Activated T-cell treated with anti-CD3 and anti-CD28 coated beads for 48 hours (primary cell): ENCODE measurements at places on chromosomes 16 and 17.
A peak's percentile ranks its signal among the peaks of the same experiment; 100 is the strongest.

DNA sequence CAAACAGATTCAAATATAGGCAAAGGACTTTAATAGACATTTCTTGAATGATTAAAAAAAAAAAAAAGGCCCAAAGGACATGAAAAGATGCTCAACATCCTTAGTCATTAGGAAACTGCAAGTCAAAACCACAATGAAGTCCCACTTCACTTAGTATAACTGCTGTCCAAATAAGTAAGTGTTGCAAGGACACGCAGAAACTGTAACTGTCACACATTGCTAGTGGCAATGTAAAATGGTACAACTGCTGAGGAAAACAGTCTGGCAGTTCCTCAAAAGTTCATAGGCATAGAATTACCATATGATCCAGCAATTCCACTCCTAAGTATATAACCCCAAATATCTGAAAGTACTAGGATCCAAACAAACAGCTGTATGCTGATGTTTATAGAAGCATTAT is 112.7 kb downstream of the BRIP1 start:
- no peak for DNase-seq

- DNase-seq = no peak
These were observed 2.0 kb downstream of the WSB1 start for GRCh38 chr17:27295945-27296344.

- no peak for DNase-seq
These were observed 15.4 kb downstream of the ARL2BP start for GRCh38 chr16:57260294-57260929.

DNA sequence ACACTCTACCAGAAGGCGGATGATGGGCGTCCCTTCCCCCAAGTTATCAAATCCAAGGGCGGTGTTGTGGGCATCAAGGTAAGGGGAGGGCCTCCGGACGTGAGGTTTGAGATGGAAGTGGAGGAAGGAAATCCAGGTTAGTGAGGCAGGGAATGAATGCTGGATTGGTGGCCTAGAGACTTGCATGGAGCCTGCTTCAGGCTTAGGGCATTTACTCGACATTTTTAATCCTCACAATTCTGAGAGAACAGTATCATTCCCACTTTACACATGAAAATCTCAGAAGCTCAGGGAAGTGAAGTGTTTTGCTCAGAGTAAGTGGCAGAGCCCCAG is 2.0 kb downstream of the ALDOA start:
- no peak for DNase-seq

DNA sequence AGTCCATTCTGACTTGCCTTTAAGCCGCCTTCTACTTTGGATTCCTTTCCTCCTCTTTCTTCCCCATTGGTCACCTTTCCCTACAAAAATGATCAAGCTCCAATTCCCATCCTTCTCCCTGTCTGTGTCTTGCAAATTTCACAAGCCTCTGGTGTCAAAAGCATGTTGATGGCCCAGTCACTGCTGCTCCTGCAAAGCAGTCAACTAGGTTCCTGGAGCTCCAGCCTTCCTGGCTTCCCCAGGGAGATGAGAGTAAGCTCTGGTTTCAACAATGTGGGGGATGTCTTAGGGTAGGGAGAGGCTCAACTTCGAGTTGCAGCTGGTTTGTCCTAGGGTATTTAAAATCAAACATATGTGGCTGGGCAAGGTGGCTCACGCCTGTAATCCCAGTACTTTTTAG is 36.1 kb upstream of the HELZ start:
- no peak for DNase-seq

- DNase-seq = no peak
These were observed 192.4 kb downstream of the SEC14L1 start for GRCh38 chr17:77332981-77333685.

- DNase-seq = no peak
These were observed 13.3 kb downstream of the TBKBP1 start for GRCh38 chr17:47707056-47707804.

- peak; percentile 37 for DNase-seq
These were observed 57.7 kb downstream of the CMC2 start for GRCh38 chr16:80948886-80949493.

DNA sequence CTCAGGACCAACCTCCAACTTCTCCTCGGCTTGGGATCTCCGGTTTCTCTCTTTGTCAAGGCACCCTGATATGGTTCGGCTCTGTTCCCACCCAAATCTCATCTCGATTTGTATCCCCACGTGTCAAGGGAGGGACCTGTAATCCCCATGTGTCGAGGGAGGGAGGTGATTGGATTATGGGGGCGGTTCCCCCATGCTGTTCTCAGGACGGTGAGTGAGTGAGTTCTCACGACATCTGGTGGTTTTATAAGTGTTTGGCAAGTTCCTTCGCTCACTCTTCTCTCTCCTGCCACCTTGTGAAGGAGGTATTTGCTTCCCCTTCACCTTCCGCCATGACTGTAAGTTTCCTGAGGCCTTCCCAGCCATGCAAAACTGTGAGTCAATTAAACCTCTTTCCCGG is 117.9 kb downstream of the SEC14L1 start:
- no peak for DNase-seq

DNA sequence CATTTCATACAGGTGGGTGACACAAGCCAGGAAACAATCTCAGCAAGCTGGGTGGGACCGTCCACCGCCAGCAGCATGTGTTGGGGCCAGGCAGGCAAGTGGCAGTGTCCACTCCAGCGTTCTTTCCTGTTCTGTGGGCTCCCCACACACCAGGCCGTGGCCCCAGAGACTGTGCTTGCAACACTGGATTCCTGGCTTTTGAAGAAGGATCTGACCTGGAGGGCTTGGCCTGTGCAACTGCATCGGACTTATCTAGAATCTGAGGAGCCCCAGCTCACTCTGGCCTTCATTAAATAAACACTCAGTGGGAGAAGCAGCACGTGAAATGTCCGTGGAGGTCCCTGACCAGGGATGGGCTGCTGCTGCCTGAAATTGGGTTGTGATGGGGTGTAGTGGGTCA is 3.2 kb downstream of the KSR1 start:
- no peak for DNase-seq

DNA sequence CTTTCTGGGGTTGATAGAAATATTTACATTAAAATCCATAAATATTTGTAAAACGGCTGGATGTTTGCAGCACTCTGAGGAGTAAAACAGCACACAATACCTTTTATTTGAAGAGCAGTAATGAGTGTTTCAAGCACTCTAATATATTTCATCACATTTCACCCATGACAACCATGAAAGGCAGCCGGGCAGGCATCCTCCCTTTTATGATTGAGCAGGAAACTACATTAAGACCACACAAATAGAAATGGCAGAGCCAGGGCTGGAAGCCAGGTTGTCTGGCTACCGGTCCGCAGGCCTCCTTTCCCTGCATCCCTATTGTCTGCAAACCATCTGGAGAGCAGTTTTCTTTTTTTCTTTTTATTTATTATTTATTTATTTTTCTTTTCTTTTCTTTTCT is 23.1 kb upstream of the GPRC5C start:
- no peak for DNase-seq

DNA sequence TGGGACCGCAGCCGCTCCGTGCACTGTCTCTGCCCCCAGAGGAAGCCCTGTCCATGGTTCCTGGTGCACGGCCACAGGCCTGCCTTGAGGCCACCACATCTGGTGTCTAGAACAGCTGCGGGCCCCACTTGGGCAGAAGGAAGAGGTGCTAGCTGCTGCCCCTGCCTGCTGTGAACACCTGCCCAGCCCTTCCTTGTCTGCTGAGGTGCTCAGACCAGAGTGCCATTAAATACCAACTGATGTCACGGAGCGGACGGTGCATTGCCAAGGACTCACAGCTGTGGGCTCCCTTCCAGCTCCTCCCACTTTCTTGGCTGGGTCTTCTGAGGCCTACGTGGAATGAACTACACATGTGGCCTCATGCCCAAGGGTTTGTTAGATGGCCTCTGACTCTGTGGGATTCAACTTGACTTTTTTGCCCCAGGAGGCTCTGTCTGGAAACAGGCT is 146.1 kb downstream of the RAB11FIP4 start:
- no peak for DNase-seq

DNA sequence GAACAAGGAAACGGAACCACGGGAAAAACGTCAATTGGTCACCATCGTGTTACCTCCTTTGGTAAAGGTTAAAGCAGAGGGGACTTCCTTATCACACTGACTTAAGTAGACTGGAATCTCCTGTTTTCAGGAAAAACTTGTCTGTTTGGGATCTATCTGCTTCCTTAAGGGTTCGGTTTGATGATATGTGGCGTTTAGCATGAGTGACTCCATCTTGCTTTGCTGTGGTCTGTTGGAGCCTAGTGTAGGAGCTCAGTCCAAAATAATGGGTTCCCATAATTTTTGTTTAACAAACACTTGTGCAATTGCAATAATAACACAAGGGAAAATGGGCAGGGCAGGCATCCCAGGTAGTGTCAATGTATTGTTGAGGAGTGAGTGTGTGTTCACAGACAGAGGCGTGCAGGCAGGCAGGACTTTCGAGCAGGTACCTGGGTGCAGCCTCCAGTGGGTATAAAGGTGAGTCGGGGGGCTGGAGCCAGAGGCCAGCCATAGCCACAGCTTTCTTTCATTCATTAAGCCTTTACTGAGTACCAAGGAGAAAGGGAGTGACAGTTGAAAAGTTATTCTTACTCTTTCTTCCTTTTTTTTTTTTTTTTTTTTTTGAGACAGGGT is 4.3 kb upstream of the ENGASE start:
- DNase-seq = no peak

DNA sequence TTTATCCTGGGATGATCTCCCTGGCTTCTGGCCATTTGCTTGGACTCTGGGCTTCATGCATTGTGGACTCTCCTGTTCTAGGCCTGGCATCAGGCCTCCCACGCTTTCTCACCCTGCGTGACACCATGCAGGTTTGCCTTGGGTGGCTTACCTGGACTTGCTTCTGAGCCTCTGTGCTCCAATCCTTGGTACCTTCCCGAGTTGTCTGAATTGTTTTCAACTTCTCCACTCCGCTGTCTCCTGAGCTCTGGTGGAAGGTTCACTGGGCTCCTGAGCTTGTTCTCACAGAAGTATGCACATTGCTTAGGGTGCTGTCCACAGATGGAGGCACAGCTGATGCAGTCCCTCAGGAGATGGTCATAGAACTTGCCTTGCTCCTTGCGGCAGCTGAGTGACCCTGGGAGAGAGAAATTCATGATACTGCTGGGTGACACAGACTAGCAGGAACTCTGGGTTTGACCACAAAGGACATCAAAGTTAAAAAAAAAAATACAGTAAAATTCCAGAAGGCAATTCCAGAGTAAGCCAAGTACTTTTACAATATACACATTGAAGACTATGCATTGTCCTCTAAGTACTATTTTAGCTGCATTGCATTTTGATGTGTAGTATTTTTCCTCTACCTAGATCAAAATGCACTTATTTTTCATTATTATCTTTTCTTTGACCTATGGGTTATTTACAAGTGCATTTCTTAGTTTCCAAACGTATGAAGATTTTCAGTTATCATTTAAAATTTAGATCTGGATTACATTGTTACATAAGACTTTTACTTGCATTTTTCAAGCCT is 23.1 kb downstream of the TNFRSF13B start:
- no peak for DNase-seq

DNA sequence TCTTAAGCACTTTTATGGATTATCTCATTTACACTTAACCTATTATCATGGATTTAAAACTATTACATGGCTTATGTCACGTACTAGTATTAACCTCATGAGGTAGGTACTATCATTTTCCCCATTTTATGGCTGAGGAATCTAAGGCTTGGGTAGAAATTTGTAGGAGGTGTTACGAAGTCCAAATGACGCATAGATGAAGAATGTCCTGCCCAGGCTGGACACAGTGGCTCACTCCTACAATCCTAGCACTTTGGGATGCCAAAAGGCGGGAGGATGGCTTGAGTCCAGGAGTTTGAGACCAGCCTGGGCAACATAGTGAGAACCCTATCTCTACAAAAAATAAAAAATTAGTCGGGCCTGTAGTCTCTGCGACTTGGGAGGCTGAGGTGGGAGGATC is 4.8 kb upstream of the C1QL1 start:
- DNase-seq = no peak

DNA sequence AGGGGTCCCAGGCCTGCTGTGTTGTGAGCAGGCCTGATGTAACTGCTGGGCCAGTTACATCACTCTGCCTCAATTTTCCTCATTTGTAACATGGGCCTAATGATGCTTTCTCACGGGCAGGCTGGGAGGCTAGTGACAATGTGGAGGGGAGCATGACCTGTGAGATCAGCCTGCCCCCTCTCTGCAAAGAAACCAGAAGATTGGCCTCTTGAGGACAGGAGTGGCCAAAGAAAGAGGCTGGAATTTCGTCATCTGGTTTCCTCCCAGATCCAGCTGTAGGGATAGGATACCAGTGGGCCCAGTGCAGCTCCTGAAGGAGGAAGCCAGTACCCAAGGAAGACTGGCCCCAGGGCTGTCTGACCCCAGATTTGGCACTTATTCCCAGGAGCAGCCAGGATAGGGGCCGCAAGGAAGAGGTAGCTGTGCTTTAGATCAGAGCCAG is 615 bp upstream of the SREBF1 start:
- no peak for DNase-seq

GRCh38 chr16:75535901-75536300 is at the start of gene CHST5:
CHST5 (minus strand) TSS chr16:75536108; CDS start chr16:75530384, 5,724 bp downstream.
- no peak for DNase-seq

DNA sequence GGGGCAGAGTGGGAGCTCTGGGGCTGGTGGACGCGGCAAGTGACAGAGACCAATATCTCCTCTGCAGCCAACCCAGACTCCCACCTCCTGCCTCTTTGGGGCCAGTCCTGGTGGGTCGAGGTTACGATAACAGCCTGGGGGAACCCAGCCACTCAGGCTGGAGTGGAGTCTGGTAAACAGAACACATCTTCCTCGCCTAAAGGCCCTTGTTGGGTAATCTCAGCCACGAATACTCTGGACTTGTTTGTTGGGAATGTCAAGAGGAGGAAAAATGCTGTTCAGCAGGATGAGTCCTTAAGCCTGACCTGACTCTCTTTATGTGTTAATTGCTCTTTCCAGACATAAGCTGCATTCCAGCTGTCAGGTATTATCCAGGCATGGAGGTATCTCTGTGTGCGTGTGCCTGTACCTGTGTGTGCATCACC is 8.0 kb upstream of the SPNS2 start:
- DNase-seq = no peak

DNA sequence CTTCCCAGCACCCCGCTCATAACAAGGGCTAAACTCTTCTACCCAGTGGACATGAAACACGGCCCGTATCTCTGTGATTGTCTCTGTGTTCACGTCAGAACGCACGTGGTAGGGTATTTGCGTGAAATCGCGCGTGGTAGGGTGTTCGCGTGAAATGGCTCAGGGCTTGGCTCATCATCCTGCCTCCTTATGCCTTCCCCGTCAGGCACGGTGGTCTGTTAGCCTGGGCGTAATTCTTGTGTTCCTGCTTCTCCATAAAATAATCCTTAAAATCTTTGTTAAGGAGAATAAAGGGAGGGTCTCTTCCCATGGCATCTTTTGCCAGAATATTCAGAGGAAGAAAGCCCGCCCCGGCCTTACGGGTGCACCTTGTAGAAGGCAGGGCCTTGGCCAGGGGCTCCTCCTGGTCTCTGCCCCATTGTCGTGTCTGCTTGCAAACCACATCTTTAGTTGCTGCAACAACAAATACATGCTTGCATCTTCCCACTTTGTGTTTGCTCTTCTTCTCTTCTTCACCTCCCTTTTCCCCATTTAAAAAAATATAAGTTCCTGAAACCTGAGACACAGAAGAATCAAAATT is 116.7 kb upstream of the CHMP6 start:
- DNase-seq = no peak
